ENCODE measurements at places on chromosomes 1 and 21. TPM values are rescaled to one million over a fixed set of nuclear protein-coding genes. Genes with fewer than 3 reads are reported as not detected.

- DNase-seq, result no peak
- H3K27me3 ChIP-seq, result no peaks in the 10 kb centered on the region
- peaks cover 17% of the 10 kb centered on the region for H3K4me1 ChIP-seq
- H3K4me3 ChIP-seq, result no peak overlapping the region
- no peak overlapping the region for H3K27ac ChIP-seq
Observed at GRCh38 chr1:245825128-245825901, 670.5 kb downstream of the KIF26B start.

DNA sequence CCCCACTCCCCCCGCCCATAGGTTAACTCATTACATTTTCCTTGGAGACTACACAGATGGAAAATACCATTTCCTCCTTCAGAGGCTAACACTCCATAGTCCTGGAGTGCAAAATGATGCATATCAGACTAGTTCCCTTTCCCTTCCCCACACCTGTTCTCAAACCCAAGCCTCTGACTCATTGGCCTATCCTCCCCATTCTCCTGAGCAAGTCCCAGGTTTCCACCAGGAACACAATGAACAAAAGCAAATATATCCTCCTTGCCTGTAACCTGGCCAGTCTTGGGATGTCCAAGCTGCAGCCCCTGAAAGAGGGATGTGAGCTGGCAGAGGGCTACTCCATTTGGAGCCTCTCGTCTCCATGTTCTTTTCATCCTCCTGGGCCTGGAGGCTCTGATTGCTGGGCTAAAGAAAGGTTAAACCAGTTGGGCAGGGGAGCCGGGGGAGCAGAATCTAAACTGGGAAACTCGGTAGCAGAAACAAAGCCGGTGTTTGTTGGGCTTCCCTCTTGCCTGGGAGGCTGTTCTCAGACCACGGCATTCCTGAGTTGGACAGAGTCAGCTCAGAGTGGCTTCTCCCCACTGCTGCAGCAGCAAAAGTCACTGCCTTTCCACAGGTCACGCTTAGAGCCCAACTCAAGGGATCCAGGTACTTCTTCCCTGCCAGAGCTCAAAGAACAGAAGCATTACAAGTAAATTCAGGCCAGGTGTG, 13.9 kb downstream of the SSR2 start:
- no peaks in the 10 kb centered on the region for H3K27me3 ChIP-seq
- H3K27ac ChIP-seq, result peak overlapping the region; percentile 14
- H3K4me1 ChIP-seq, result peaks cover 7% of the 10 kb centered on the region
- no peak overlapping the region for H3K4me3 ChIP-seq
- H3K36me3 ChIP-seq, result peaks cover 17% of the 10 kb centered on the region
- no peak for DNase-seq

DNA sequence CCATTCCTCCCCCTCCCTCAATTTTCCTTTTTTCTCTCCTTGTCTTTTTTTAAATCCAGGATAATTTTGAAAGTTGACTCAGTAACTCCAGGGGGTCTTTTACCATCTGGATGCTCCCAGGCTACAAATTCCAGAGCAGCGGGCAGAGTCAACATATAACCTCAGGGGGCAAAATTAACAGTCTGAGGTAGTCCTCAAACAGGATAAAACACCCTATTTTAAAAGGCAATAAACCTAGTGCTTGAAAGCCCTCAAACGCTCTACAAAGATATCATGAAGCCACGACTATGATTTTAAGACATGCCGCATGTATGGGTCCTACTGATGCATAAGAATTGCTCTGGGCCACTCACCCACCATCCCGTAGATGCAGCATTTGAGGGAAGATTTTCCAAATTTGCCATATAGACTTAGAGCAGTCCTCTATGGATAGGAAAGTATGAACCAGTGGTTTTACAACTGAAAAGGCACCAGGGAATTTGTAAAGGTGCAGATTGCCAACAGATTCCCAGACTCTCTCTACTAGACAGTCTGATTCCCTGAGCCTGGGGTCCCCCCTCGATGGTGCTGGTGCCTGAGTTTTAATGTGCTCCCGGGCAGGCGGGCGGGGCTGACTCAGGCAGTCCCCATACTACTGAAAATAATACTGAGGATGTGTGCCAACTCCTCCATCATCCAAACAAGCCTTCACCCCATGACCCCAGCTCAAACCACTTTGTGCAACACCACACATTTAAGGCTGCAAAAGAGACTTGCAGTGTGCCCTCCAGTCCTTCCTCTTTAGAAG, 37.2 kb downstream of the PTPN14 start:
- no peak overlapping the region for H3K4me3 ChIP-seq
- H3K4me1 ChIP-seq, result peaks cover 55% of the 10 kb centered on the region
- no peak for DNase-seq
- H3K27ac ChIP-seq, result peak overlapping the region; percentile 39
- H3K36me3 ChIP-seq, result no peaks in the 10 kb centered on the region

DNA sequence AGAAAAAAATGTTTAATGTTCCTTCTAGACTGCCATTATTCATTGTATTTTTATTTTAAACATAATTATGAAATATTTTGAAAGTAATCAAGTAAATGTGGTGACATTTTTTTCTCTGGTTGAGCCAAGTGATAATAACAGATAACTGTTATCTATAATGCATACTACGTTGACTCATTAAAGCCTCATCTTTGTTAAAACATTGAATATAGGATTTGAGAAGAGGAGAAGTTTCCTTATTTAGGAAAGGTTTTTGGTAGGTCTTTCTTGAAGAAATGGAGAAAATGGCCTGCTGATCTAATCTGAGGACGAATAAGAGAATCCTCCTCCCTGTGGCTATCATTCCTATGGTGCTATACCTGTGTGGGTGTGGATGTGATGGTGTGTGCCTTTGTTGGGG, 89.0 kb downstream of the NFIA start:
- H3K4me3 ChIP-seq, result no peak overlapping the region
- no peaks in the 10 kb centered on the region for H3K4me1 ChIP-seq
- H3K27ac ChIP-seq, result no peak overlapping the region
- H3K27me3 ChIP-seq, result no peaks in the 10 kb centered on the region

GRCh38 chr1:14607295-14607694, 8.8 kb downstream of the KAZN start:
- peaks cover 38% of the 10 kb centered on the region for H3K27me3 ChIP-seq
- H3K27ac ChIP-seq, result no peak overlapping the region
- no peak overlapping the region for H3K4me3 ChIP-seq
- H3K4me1 ChIP-seq, result no peaks in the 10 kb centered on the region

DNA sequence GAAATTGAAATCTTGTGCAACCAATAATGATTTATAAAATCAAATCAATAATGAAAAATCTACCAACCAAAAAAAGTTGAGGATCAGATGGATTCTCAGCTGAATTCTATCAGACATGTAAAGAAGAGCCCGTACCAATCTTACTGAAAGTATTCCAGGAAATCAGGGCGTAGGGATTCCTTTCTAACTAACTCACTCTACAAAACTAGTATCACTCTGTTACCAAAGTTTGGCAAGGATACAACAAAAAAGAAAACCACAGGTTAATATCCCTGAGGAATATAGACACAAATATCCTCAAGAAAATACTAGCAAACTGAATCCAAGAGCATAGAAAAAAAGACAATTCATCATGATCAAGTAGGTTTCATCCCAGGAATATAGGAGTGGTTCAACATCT, 52.8 kb upstream of the ADGRL4 start:
- H3K27ac ChIP-seq, result no peak overlapping the region
- H3K4me1 ChIP-seq, result no peaks in the 10 kb centered on the region
- no peak overlapping the region for H3K4me3 ChIP-seq
- H3K36me3 ChIP-seq, result no peaks in the 10 kb centered on the region
- no peaks in the 10 kb centered on the region for H3K27me3 ChIP-seq

- no peaks in the 10 kb centered on the region for H3K4me1 ChIP-seq
- no peak overlapping the region for H3K4me3 ChIP-seq
- H3K36me3 ChIP-seq, result no peaks in the 10 kb centered on the region
- no peak for DNase-seq
Observed at GRCh38 chr1:76124196-76124595, 49.6 kb downstream of the ST6GALNAC3 start.

DNA sequence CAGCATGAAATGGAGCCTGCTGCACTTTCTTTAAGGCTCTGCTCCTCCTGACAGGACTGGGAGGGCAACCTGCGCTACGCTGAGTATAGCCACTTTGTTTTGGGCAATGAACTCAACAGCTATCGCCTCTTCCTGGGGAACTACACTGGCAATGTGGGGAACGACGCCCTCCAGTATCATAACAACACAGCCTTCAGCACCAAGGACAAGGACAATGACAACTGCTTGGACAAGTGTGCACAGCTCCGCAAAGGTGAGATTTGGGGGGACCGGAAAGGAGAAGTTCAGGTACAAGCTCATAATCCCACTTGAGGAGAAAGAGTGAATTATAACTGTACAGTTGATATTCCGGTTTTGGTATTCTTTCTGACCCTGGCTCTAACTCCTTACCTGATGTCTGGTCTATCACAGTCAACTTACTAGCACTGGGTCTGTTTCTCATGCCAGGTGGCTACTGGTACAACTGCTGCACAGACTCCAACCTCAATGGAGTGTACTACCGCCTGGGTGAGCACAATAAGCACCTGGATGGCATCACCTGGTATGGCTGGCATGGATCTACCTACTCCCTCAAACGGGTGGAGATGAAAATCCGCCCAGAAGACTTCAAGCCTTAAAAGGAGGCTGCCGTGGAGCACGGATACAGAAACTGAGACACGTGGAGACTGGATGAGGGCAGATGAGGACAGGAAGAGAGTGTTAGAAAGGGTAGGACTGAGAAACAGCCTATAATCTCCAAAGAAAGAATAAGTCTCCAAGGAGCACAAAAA, 5.4 kb downstream of the ANGPTL7 start:
- no peaks in the 10 kb centered on the region for H3K27me3 ChIP-seq
- no peak overlapping the region for H3K4me3 ChIP-seq
- H3K27ac ChIP-seq, result no peak overlapping the region
- DNase-seq, result no peak

DNA sequence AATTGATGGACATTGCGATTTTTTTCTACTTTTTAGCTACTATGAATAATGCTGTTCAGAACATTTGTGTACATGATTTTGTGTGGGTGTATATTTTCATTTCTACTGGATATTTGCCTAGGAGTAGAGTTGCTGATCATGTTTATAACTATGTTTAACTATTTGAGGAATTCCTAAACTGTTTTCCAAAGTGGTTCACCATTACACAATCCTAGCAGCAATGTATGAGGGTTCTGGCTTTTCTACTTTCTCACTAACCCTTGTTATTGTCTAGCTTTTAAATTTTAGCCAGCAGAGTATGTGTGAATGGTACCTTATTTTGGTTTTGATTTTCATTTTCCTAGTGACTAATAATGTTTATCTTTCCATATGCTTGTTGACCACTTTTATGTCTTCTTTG, 86.2 kb downstream of the ATG4C start:
- H3K27ac ChIP-seq, result no peak overlapping the region
- no peaks in the 10 kb centered on the region for H3K27me3 ChIP-seq
- DNase-seq, result no peak
- H3K36me3 ChIP-seq, result no peaks in the 10 kb centered on the region

- H3K4me1 ChIP-seq, result no peaks in the 10 kb centered on the region
- H3K4me3 ChIP-seq, result no peak overlapping the region
- no peaks in the 10 kb centered on the region for H3K27me3 ChIP-seq
Observed at GRCh38 chr1:231719485-231720183, 93.0 kb downstream of the DISC1 start.

GRCh38 chr1:14511796-14512585, 86.5 kb upstream of the KAZN start:
- no peak overlapping the region for H3K4me3 ChIP-seq
- DNase-seq, result no peak
- no peak overlapping the region for H3K27ac ChIP-seq
- peaks cover 29% of the 10 kb centered on the region for H3K27me3 ChIP-seq
- no peaks in the 10 kb centered on the region for H3K36me3 ChIP-seq

- H3K36me3 ChIP-seq, result no peaks in the 10 kb centered on the region
- DNase-seq, result no peak
- H3K27me3 ChIP-seq, result no peaks in the 10 kb centered on the region
- peaks cover 5% of the 10 kb centered on the region for H3K4me1 ChIP-seq
- H3K4me3 ChIP-seq, result no peak overlapping the region
Observed at GRCh38 chr21:34938089-34938764, 110.9 kb downstream of the RUNX1 start.

DNA sequence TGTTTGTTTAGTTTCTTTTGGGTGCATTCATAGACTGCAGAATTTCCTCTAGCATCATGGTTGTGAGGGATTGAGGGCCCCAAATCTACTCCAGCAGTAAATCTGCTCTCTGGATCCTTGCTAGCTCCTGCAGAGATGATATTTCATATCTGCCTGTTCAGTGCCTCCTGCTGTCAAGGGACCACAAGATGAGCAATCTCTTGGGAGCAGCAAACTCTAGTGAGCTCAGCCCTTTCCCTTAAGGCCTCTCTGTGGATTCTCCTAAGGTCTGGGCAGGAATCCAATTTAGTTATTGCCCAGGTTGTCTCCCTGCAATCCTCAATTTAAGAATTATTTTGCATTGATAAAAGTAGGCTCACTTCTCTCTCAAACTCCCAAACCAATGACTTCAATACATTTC, 76.9 kb downstream of the RGS18 start:
- no peaks in the 10 kb centered on the region for H3K36me3 ChIP-seq
- H3K4me1 ChIP-seq, result no peaks in the 10 kb centered on the region
- H3K27me3 ChIP-seq, result no peaks in the 10 kb centered on the region
- H3K4me3 ChIP-seq, result no peak overlapping the region

DNA sequence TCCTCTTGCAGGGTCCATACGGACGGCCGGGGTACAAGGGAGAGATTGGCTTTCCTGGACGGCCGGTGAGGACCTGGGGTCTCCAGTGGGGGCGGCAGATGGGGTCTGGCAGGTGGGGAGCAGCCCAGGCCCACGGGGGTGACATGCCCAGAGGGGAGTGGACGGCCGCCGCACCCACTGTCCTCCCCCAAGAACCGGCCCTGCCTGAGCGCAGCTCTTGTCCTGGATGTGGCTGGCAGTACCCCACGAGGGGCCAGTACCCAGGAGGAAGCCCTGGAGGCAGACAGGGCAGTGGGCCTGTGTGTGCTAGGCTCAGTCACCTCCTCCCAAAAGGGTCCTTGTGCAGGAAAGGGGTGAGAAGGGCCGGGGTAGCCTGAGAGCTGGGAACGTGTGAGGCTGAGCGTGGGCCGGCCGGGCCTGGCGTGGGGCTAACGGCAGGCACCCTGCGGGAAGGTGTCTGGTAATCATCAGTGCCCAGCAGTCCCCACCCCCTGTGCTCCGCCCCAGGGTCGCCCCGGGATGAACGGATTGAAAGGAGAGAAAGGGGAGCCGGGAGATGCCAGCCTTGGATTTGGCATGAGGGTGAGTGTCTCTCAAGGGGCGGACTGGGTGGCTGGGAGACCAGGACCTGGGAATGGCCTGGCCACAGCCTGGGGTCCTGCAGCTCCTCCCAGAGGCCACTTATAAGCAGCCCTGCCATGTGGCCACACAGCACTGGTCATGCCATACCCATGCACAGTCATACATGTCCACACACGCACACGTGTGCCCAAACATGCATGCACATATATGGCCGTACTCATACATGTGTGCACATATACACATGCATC, 47.2 kb downstream of the SLC19A1 start:
- H3K27me3 ChIP-seq, result no peaks in the 10 kb centered on the region
- DNase-seq, result no peak
- H3K27ac ChIP-seq, result no peak overlapping the region
- H3K4me1 ChIP-seq, result no peaks in the 10 kb centered on the region

GRCh38 chr1:159009287-159009686, 420 bp upstream of the IFI16 start:
- no peak overlapping the region for H3K27ac ChIP-seq
- H3K36me3 ChIP-seq, result no peaks in the 10 kb centered on the region
- DNase-seq, result no peak
- H3K4me3 ChIP-seq, result no peak overlapping the region

S100A4 gene
- total RNA-seq, result 384 TPM

NRAS gene
- 48.0 TPM for total RNA-seq

LCE1D gene
- total RNA-seq, result not detected

TNNT2 gene
- total RNA-seq, result 2.0 TPM

CD160 gene
- not detected for total RNA-seq

PTGFR gene
- not detected for total RNA-seq

FNBP1L gene
- total RNA-seq, result 26.1 TPM

TMEM183A gene
- 64.7 TPM for total RNA-seq

ADORA3 gene
- not detected for total RNA-seq

PAQR6 gene
- total RNA-seq, result 10.9 TPM

Measured in HCT116 (cell line).